ENCODE measurements at places on chromosomes 4 and X. TPM values are rescaled to one million over a fixed set of nuclear protein-coding genes. Genes with fewer than 3 reads are reported as not detected.

DNA sequence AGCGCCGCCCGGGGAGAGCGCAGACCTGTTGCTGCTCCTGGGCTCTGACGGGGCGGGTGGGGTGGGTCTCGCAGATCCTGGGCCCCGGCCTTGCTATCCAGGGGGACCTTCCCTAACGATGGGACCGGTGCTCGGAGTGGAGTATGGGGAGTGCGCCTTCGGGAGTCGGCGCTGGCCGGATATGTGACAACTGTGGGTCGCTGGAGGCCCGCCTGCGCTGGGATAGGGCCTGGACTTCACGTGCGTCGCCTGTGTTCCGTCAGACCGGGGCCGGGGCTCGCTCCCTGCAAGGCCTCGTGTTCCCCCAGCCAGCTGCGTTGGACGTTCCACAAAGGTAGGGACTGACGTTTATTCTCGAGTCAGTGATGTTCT lies 1.3 kb downstream of the TBL1X start:
- peak; percentile 86 for DNase-seq

DNA sequence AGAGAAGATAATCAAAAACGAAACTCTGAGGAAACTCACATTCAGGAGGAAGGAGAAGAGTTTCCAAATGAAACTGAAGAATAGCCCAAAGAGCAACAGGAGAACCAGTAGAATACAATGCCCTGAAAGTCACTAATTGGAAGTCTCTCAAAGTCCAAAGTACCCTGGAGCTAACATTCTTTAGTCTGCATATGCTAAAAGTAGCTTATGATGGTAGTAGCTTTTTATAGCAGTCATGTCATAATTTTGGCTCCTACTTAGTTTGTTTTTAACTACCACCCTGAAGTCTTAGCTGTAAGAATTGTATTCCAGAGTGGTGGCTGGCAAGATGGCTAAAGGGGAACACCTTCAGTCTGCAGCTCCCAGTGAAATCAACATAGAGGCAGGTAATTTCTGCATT lies 100.3 kb upstream of the FGF16 start:
- DNase-seq, result no peak

DNA sequence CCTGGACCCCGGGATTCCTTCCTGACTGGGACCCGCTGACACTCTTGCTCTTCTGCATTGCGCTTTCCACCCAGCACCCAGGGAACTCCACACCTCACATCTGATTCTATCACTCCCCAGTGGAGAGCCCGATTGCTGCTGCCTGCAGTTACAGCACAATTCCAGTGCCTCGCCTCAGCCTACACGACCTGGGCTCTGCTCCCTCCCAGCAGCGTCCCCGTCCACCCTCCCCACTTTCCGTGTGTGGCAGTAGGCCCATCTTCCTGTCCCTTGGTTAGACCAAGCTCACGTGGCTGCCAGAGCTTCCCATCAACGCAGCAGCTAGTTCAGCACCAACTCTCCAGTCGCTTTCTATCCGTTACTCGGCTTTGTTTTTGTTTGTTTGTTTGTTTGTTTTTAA lies 66.6 kb upstream of the SORBS2 start:
- DNase-seq, result no peak

GRCh38 chr4:121950680-121951520 lies 960 bp downstream of the TRPC3 start:
- peak; percentile 79 for DNase-seq

CLDN22 gene
- not detected for total RNA-seq

CXXC4 gene
- 0.14 TPM for total RNA-seq
